ENCODE measurements at places on chromosomes 1 and 21.

DNA sequence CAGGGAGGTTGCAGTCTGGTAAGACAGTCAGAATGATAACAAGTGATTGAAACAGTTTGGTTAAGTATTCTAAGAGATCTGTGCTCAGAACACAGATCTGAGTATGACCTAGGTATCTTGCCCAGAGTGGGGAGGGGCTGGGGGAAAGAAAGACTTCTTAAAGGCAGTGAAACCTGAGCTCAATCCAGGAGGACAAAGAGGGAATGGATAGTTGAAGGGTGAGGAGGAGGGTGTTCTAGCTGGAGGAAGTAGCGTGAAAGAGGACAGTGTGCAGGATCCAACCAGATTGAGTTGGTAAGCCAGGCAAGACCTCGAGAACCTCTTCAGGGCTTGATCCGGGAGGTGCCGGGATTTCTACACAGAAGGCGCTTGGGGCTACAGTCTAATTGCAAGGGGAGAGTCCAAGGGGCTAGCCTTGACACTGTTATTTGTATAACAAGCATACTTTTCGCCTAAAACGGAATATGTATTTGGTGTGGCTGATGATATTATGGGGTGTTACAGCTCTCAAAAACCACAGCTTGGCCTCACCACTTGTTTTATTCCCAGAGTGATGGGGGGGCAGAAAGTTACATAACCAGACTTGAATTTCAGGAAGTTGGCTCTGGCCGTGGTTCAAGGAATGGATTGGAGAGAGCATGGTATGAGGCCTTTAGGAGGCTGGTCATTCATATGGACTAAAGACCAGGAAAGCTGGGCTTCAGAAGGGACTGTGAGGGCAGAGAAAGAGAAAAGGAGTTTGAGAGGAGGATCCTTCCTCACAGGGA, 19.1 kb downstream of the RCSD1 start:
- DNase-seq, result no peak

DNA sequence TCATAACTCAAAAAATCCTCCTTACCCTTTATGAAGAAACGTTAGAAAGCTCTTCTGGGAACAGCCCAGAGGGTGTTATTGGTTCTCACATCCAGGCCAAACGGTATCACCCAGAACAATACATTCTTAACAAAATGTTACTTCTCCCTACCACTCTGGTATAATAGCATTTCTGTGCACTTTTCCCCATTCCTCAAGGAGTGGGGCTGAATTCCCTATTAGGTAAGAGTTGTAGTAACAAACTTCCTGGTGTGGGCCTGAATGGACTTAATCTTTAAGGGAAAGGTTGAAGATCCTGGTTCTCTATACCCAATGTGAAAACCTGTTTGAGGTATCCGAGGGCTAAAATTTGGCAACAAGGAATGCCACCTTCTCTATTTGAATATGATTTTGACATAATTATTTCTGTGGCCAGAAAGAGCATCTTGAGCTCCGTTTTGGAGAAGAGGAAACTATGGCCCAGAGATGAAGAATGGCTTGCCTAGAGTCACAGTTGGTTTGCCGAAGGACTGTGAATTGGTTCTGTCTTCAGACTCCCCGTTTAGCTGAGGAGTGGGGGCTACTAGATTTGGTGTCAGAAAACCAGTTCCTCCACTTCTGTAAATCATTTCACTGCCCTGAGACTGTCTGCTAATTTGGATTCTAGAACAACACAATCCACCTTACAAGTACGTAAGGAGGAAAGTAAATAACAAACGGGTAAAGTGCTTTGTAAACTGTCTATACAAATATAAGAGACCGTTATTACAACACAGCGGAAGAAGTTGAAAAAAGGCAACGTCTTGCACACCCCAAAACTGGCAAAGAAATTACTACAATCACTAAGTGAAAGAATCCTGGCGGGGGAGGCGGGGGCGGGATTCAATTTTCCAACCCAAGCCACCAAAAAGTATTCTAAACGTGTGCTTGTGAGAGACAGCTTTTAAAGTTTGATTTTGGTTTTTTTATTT, 2.3 kb downstream of the ANP32E start:
- peak; percentile 9 for DNase-seq

- DNase-seq, result no peak
Observed at GRCh38 chr1:227768125-227768439, 32.8 kb downstream of the SNAP47 start.

DNA sequence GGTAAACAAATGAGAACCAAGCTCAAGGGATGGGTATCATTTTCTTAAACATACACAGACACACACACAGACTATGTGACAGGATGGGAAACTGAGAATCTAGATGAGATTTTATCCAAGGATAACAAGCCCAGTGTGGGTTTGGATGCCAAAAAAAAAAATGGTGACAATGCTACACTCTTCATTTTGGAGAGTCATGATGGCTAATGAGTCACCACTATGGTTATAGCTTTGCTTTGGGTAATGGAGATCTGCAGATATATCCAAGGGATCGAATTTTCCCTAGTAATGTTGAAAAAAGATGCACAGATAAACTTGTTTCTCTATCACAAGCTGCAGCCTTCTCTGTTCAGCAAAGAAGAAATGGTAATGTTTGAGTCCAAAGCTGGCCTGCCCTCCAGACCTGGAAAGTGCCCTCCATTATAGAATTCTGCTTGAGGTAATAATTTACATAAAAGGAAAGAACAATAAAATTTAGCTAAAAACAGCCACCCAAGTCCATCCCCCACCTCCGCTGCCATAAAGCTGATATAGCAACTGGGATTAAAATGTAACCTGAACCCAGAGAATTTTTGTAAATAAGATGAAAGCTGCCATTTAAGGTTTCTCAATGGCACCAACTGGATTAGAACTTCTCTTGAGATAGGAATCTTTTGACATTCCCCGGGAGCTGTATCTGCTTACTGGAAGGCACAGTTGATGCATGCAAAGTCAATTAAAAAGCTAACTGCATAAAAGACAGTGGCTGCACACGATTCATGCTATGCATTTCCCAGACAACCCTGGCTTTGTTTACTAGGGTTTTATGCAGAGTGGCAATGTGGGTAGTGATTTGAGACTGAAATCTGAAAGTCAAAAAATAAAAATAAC, 395.2 kb upstream of the LYPLAL1 start:
- no peak for DNase-seq

DNA sequence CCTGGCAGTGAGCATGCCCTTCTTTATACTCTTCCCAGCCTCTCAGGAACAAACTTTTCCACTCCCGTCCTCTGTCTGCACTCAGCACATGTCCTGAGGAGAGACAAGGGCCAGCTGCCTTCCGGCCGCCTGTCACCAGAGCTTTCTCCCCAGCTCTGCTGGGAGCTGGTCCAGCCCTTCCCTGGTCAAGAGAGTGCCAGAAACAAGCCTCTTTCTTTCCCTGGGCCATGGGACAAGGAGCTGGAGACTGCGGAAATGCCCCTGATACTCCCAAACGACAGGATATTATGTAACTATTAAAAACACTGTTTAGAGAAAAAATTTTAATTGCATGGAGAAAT, 10.4 kb downstream of the LAMB3 start:
- no peak for DNase-seq

DNA sequence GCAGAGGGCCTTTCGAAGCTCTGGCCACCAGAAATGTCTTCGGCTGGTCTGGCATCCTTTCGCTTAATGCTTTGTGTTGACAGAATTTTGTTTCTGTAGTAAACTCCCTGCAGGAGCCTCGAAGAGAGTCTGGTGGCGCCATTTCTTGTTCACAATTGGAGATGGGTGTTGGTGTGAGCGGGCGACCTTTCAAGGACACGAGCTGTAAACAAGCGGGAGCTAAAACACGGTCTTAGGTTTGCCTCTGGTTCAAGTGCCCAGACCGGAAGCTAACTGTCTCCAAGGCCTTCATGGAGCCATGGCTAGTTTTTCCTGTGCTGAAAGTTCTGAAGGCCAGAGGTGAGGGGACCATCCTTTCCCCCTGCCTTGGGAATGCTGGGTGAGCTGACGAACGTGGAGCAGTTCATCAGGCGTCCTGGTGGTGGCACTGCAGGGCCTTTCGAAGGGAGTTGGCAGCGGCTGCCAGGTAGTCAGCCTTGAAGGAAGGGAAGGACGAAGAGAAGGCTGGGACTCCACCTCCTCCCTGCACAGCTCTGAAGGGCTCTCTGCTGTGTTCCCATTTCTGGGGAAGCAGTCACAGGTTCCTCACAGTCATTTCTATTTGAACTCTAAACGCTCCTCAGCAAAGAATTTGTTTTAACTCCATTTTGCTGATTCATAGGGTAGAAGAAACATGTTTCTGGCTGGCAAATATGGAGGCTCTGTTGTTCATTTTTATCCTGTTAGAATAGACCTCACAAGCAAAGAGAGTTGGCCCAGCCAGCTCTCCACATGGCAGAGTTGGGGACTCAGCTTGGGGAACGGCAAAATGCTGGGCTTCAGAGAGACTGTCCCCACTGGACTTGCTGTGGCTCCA, 35.2 kb downstream of the URB2 start:
- peak; percentile 51 for DNase-seq

GRCh38 chr21:33063375-33063883, 6.5 kb upstream of the OLIG1 start:
- no peak for DNase-seq

DNA sequence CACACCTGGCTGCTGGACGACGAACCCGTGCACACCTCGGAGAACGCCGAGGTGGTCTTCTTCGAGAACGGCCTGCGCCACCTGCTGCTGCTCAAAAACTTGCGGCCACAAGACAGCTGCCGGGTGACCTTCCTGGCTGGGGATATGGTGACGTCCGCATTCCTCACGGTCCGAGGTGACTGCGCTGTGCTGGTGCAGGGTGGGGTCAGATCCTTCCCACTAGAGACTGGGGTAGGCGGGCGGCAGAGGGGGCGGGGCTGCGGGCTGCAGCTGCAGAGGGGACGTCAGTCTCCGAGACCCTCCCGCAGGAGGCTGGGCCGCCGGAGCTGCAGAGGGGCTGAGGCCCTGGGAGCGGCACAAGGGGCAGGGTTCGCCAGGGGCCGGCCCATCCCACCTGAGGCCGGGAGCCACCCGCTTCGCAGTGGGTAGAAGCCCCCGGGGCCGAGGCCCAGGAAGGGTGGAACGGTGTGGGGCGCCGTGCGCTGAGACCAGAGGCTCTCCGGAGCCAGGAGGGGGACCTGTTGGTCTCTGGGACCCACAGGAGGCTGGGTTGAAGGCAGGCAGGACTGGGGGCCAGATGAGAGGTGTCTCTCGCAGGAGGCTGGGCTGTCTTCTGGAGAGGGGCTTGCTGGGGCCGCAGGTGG, 90.6 kb downstream of the TRIM11 start:
- no peak for DNase-seq

- DNase-seq, result no peak
Observed at GRCh38 chr1:58356402-58356801, 190.1 kb downstream of the OMA1 start.

DNA sequence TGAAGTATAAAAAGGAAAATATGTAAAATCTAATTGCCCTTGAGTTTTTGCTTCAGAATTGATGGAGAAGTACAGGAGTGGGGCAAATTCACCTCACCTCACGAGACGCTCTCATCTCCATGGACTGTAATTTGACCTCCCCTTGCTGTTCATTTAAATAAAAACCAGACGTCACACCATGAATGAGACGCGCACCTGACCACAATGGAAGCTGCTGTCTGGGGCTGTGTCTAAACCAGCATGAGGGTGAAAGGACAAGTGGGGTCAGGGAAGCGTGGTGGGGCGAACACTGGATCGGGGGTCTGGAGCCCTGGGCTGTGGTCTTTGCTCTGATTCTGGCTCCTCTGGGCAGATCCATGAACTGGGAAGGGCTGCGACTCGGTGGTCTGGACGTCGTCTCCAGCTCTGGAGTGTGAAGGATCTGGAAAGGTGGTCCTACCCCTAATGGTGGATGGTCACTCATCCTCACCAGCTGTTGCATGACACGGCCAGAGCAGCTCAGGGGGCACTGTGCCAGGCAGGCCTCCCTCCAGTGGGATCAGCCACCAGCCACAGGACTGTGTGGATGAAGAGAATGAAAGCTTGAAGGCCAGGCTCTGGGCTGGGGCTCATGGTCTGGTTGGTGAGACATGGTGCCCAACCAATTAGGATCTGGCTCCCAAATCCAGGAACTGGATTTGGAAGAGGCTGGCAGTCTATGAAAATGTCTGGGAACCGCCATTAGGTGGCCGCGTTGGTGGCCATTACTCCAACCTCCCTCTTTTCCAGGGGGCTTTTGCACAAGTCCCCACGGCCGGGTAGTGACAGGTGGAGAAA, 728.6 kb downstream of the PTPRU start:
- DNase-seq, result no peak

DNA sequence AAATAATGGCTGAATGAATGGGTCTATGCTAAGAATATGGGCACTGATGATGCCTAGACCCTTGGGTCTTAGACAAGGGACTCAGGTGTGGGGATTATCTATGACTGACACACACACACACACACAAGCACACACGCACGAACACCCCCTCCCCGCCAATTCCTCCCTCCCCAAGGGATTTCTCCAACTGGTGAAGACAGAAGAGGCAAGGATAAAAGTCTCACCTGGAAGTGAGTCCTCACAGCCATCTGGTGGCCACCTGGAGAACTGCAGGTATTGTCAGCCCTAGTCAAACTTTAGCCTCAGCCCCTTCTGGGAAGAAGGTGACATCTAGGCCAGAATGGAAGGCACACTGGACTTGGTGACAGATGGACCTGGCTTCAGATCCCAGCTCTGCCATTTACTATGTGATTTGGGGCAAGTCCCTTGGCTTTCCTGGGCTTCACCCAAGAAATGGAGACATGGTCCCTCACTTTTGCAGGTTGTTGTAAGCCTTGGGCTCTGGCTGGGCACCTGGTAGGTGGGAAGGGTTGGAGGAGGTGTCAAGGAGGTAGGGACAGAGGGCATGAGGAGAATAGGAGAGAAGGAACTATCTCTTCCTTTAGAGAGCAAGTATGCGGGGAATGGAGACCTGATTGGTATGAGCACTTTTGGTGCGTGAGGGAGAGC, 4.0 kb upstream of the GPR3 start:
- DNase-seq, result peak; percentile 53

DNA sequence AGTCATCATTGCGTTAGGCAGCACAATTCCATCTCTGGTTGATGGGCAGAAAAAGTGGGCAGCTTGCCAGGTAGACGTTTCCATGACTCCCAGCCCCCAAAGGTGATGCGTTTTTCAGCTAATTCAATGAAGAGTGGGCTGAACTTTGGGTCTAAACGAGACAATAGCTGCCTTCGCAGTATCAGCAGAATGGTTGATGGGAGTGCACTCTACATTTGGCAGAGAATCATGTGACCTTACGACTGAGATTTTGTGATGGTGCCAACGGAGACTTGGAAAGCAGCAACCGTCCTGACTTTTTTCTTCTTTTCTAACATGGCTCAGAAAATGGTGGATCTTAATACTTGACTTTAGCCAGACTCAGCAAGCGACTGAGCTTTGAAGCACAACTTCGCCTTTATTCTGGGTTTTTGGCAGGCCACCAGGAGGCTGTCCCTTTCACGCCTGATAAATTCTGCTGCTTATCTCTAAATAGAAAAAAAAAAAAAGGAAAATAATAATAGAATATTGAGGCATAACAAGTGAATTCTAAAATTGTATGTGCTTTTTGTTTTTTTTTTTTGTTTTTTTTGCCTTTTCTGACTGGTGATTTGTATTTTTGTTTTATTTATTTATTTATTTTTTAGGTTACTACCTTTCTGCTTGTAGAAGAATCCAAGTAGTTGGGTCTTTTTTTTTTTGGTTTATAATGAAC, 804.8 kb downstream of the USP25 start:
- DNase-seq, result peak; percentile 35

Measured in mammary epithelial cell (primary cell).